Ascending aorta (tissue), 2 donors: ENCODE measurements at places on chromosomes 16 and 17.
A peak's percentile ranks its signal among the peaks of the same experiment; 100 is the strongest.

GRCh38 chr17:28951991-28952975, 965 bp upstream of the PHF12 start:
- peak; percentile 98 for DNase-seq

DNA sequence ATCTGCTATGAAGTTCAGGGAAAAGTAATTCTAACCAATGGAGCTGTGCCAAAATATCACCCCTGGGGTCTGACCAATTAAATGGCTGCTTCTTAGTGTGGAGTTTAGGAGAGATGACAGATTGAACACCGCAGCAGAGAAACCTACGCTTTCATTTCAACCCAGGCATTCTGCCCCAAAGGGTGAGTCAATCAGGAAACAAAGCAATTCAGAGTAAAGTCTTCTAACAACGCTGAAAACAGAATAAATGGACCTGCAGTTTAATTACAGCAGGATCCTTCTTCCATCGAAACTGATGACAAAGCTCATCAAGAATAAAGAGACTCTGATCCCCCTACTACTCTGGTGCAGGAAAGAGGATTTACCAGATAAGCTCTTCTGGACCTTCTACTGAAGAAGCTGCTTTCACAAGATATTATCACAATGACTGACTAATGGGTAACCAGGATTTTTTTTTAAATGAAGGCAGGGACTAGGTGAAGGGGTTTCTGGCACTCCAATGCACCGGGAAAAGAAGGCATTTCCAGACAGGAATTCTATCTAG, 16.7 kb downstream of the RFFL start:
- no peak for DNase-seq

- no peak for DNase-seq
These were observed 4.9 kb downstream of the IRX3 start for GRCh38 chr16:54281535-54282201.

- no peak for DNase-seq
These were observed 2.2 kb downstream of the ZNF276 start for GRCh38 chr16:89723279-89724250.

DNA sequence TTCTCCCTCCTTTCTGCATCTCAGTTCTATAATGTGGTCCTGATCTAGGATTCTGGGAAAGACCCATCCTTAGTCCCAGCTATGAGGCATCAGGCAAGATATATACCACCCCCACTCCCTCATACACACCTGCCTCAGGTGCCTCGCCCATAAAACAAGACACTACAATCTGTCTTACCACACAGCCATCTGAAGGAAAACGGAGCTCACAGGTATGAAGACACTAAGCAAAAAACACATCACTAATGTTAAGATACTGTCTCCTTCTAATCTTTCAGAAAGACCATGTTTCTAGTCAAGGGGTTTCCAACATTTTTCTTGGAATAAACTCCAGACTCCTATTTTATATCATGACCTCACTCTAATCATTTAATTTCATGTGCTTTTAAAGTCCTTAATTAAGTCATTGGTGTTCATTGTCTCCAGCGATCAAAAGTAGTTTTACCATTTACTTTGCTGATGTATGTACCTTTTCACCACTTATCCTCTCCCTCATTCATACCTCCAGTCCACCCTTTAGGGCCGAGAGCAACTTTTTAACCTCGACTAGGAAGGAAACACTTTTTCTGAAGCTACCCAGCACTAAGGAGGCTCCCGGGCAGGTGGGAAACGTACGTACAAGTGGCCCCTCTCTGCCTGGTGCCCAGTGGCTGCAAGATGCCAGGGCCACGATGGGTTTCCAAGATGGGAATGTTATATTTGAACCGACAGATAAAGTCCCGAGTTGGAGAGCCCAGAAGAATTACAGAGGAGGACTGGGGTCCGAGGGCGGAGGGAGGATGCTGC, 979 bp downstream of the MAP3K14 start:
- no peak for DNase-seq
